ENCODE measurements at places on chromosomes 13 and 19.

DNA sequence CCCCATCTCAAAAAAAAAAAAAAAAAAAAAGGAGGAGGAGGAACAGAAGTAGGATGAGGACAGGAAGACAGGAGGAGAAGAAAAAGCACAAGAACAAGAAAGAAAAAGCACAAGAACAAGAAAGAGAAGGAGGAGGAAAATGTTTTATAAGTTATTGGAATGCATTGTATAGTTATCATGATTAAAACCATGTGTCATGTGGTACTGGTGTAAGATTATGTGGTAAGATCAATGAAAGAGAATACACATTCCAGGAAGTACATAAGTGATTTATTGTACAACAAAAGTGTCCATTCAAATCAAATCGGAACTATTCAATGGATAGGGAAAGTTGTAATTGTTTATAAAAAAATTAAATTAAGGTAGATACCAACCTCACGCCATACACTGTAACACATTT is 167.7 kb downstream of the MZT1 start:
- DNase-seq = no peak

GRCh38 chr19:50657712-50658440 is 8.6 kb downstream of the C19orf81 start:
- peak; percentile 94 for DNase-seq

DNA sequence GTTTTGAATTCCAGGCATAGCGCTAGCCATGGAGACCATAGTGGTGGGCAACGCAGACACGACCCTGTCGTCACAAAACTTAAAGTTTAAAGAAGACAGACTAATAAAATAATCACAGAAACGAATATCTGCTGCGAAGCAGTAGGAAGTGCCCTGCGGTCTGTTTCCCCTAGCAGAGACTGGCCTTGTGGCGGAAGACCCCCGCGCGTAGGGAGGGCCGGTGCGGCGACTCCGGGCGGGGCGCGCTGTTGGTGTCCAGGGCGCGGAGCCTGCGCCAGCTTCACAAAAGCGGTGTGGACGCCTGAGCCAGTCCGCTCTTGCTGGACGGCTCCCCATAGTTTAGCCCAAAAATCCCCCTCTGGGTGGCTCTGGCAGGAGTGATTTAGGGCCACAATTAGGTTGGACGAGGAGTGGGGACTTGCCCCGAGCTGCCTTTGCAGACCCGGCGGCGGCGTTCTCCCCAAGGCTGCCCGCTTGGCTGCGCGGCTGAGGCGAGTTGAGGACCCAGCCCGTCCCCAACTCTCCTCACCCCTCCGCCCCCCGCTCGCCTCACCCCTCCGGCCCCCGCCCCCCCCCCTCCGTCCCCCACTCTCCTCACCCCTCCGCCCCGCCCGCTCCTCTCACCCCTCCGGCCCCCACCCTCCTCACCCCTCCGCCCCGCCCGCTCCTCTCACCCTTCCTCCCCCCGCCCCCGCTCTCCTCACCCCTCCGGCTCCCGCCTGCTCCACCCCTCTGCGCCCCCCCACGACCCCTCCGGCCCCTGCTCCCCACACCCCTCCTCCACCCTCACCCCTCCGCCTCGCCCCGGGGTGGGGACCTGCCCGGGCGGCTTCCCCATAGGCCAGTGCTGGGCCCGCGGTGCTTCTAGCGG is 14.2 kb upstream of the LATS2 start:
- DNase-seq = no peak

GRCh38 chr13:30790592-30790991 is 55.2 kb downstream of the ALOX5AP start:
- no peak for DNase-seq

DNA sequence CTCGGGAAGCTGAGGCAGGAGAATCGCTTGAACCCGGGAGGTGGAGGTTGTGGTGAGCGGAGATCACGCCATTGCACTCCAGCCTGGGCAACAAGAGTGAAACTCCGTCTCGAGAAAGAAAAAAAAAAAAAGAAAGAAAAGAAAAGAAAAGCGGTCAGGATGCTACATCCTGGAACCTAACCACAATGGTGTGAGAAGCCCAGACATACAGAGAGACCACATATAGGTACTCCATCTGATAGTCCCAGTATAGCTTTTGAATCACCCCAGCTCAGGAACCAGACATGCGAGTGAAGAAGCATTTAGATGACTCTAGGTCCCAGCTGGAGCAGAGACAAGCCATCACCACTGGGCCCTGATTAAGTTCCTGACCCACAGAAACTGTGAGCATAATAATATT is 3.2 kb downstream of the IFNL1 start:
- peak; percentile 39 for DNase-seq

DNA sequence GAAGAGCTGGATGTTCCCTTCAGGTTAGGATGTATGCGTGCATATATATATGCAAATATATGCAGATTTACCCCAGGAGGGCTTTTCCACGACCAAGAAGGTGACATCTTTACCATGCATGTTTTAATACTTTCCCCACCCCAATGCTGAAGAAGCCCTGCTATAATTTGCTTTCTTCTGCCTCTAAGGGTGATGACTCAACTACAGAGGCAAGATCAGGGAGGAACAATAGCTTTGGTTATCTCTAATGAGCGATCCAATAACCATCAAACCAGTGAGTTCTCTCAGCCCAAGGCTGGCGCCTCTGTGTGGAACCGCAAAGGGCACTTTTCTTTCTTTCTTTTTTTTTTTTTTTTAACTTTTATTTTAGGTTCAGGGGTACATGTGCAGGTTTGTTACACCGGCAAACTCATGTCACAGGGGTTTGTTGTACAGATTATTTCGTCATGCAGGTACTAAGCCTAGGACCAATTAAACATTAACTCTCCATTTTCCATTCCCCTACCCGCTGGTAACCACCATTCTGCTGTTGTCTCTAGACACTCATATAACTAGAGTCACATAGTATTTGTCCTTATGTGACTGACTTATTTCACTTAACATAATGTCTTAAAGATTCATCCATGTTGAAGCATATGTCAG is 25.7 kb upstream of the UBE2L5 start:
- peak; percentile 30 for DNase-seq

DNA sequence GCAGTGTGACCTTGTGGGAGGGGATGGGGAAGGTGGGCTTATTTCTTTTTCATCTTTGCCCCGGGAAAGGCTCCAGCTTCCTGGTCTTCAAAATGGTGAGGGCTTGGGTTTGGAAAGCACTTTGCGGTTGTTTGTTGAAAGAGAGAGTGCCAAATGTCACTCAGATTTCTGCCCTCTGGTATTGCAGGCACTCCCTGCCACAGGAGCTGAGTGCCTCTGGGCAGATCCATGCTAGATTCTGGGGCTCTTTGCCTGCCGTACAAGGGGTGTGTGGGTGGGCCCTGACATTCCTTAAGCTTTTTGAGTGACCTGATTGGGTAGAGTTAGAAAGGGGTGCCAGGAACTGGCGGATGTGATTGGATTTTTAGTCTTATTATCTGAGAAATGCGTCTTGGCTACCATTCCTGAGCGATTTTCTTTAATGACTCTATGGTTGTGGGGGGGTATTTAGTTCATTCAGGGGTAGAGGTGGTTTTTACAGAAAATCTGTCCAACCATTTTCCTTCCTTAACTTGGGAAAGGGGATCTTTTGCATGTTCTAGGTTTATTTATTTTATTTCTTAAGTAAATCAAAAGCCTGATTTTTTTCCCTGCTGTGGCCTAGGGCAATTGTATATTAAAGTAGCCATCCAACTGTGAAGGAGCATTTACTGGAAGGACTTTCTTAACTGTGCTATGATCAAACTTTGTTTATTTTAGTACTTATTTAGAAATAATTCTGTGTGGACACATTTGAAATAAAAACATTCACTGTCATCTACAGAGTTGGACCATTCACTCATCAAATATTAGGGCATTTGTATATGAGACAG is 3.2 kb downstream of the ARHGAP35 start:
- DNase-seq = no peak

- DNase-seq = no peak
Observed at GRCh38 chr13:94009701-94010100, 469.8 kb downstream of the DCT start.

DNA sequence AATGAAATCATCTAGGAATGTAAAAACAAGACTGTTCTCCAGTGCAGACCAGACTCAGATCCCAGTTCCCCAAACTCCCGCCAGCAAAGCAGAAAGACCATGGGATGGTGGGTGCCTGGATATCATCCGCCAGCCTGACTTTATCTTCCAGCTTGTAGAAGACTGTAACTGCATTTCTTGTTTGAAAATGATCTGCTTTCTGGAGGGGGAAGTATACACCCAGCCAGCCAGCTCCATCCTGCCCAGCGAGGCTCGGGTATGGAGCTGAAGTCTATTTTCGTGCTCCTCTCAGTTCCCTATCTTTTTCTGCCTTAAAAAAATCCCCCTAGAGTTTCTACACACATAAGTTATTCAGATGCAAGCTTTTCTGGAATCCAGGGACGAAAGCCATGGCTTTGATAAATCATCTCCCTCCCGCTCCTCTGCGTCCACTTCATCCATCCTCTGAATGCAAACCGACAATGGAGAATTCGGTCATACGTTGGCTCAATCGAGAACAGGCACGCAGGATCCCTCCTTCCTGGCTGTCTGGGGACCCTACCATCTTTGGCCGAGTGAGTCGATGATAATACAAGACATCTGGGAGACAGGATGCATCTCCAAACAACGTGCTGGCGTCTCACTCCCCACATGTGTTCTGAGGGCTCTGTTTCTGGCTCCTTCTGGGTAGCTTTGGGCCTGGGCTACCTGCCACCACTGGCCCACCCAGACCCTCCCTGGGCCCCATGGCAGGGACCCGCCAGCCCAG is 31.2 kb downstream of the CEBPG start:
- DNase-seq = no peak

GRCh38 chr13:109206616-109207015 is 577.2 kb downstream of the MYO16 start:
- no peak for DNase-seq

DNA sequence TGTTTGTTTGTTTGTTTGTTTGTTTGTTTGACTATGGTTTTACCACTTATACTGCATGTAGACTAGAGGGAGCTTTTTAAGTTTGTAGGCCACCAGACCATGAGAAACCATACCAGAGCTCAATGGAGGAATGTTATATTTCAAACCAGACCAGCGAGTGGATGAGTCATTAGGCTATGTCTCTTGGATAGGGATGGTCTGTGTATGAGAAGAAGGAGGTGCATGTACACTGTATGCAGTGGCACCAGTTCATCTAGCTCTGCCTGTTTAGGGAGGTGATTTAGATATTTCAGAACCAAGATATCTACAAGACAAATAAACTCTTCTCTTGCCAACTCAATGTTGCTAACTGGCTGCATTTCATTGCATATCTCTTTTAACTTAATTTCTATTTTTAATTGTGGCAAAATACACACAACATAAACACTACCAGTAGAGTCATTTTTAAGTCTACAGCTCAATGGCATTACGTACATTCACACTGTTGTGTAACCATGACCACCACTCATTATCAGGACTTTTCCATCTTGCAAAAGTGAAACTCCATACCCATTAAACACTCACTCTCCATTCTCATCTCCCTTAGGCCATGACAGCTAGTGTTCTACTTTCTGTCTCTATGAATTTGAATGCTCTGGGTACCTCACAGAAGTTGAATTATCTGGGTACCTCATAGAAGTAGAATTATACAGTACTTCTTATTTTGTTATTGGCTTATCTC is 29.2 kb downstream of the SYDE1 start:
- no peak for DNase-seq

GRCh38 chr13:109924376-109924775 is 138.0 kb upstream of the IRS2 start:
- DNase-seq = no peak

DNA sequence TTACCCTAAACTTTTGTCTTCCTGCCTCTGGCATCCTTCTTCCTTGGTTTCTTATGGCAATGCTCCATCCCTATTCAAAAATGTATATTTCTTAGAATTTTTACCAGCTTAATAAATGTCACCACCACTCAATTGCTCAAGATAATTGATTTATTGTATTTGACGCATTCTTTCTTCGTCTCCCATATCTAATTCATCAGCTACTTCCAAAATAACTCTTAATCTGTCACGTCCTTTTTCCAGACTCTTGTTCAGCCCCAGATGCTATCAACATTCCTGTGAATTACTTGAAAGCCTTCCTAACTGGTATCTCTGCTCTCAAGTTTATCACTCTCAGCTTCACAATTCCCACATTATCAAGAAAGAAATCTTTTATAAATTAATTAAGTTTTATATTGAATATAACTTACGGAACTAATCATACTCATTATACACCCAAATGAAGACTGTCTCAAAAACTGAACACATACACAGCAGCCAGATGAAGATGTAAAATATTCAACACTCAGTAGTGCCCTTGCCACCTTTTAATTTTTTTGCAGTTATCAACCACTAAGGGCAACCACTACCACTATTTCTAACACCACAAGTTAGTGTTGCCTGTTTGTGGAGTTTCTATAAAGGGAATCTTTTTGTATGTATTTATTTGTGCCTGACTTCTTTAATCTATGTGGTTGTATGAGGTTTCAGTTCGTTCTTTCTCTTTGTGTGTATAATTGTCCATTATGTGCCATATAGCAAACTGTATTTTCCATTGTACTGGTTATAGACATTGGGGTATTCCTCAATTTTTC is 2295.4 kb downstream of the PCDH9 start:
- DNase-seq = no peak

DNA sequence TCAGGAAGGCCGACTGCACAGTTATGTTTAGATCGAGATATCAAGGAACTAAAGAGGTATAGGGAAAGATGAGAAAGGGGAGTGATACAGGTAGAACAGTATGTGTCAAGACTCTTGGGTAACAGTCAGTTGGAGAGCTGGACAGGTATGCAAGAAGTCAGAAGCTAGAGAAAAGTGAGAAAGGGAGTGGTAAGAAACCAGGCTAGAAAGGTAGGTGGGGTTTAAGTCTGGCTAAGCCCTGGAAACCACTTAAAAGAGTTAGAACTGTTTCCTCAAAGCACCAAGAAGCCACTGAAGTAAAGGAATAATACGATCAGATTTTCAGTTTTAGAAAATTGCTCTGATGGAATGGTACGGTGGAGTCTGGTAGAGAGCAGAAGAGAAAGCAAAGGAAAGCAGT is 196.4 kb downstream of the VWA8 start:
- no peak for DNase-seq

DNA sequence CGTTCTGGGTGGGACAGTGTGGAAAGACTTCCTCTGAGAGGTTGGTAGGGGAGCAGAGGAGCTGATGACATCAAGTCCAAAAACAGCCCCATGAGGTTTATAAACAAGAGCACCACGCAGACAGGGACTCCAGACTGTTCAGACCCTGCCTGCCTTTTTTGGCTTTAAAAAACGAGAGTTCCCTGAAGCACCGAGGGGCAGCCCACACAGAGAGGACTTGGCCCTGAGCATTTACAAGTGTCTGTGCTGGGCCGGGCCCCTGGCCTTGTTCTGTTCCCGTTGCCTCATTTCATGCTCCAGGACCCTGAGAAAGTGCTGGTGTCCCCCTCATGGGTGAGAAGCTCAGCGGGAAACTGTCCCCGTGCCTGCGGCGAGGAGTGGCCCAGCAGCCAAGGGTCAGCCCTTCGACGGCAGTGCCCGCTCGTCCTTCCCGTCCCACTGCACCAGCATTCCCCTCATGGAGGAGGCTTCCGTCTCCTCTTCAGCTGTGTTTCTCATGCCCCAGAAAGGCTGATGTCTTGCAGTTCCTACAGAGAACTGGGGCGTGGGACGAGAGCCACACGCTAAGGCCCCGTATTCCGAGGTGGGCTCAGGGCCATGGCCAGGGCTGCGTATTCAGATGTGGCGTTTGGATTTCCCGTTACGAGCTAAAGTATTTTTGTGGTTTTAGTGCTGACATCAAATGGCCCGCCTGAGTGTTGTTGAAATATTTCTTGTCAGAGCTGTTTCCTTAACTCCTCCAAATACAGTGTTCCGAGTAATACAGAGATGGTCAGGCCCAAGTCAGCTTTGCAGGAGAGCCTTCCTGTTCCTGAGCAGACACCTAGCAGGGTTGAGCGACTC is 93.5 kb downstream of the ATP11A start:
- DNase-seq = no peak

GRCh38 chr19:3108775-3109174 is 14.6 kb downstream of the GNA11 start:
- DNase-seq = peak; percentile 74

- no peak for DNase-seq
Observed at GRCh38 chr13:83780227-83780626, 102.0 kb downstream of the SLITRK1 start.

Measured in CD4-positive, alpha-beta T cell treated with Interleukin-4 for 1 hour (primary cell).